ENCODE measurements at places on chromosomes 5 and 9.

GRCh38 chr5:169116961-169117461, 183.9 kb downstream of the SLIT3 start:
- DNase-seq = no peak
- no peaks in the 10 kb centered on the region for H3K4me1 ChIP-seq
- H3K27me3 ChIP-seq = no peaks in the 10 kb centered on the region
- no peak overlapping the region for H3K4me3 ChIP-seq
- no peaks in the 10 kb centered on the region for H3K36me3 ChIP-seq
- no peak overlapping the region for H3K27ac ChIP-seq

DNA sequence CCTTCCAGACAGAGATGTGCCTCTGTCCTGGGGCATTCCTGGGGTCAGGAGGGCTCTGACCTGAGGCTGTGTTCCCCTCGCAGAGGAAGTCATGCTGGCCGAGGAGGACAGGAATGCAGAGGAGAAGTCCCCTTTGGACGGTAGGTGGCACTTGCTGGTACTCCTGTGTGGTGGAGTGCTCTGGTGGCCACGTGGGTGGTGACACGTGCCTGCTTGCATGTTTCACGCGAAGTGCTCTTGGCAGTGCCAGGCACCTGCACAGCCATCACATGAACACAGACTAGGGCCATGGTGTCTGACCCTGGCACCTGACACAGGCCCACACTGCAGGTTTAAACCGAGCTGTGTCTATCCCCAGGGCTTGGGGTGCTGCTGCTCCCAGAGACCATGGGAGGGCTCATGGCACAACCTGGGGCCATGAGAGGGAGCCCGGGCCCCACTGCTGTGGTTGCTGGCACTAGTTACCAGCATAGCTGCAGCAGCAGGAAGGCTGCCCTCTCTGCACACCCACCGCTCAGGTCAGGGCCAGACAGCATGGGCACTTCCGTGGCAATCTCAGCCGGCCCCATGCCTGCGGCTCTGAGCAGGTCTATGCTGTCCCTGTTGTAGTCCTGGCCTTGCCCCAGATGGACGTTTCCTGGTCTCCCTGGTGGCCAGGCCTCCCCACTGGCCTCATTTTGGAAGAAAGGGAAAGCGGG, 79.3 kb downstream of the CACNA1B start:
- H3K4me3 ChIP-seq = no peak overlapping the region
- no peak for DNase-seq
- H3K4me1 ChIP-seq = no peaks in the 10 kb centered on the region
- peaks cover 34% of the 10 kb centered on the region for H3K27me3 ChIP-seq
- H3K27ac ChIP-seq = no peak overlapping the region

GRCh38 chr5:125005266-125005665, 258.8 kb upstream of the ZNF608 start:
- H3K27ac ChIP-seq = no peak overlapping the region
- DNase-seq = no peak
- H3K4me1 ChIP-seq = peaks cover 29% of the 10 kb centered on the region
- H3K4me3 ChIP-seq = peak overlapping the region; percentile 25

DNA sequence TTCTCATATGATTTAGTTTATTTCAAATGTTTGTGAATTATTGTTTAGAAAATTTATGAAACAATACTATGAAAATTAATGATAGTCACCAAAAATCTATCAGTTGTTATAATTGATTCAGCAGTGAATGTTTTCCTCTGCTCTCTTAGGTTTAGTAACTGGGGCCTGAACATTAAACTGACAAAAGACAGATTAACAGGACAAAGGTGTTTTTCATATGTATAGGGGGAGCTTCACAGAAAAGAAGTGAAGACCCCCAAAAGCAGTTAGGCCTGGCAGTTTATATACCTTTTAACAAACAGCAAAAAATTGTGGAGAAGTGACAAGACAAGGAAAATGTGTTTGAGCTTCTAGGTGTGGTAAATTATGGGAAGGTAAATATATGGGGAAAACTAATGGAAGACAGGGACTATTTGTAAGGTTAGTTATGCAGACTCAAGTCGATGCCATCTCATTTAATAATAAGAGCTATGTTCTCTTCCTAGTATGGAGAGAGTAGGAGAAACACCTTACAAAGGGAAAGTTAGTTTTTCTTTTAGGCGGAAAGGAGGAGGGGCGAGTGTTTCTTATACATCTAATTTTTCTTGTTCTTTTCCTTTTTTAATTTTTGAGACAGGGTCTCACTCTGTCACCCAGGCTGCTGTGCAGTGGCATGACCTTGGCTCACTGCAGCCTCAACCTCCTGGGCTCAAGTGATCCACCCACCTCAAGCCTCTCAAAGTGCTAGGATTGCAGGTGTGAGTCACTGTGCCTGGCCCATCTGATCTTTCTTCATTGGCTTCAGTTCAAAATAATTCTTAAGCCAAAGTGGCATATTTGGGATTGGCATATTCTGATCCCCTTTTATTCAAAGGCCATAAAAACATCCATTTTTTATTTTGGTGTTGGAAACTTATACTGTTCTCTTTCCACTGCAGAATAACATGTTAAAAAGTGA, 77.8 kb downstream of the C9orf153 start:
- no peak overlapping the region for H3K4me3 ChIP-seq
- H3K27me3 ChIP-seq = peaks cover 19% of the 10 kb centered on the region
- H3K36me3 ChIP-seq = no peaks in the 10 kb centered on the region
- no peak overlapping the region for H3K27ac ChIP-seq

GRCh38 chr5:128494516-128494915, 43.5 kb downstream of the FBN2 start:
- no peaks in the 10 kb centered on the region for H3K36me3 ChIP-seq
- H3K4me1 ChIP-seq = no peaks in the 10 kb centered on the region
- DNase-seq = no peak
- H3K27ac ChIP-seq = no peak overlapping the region
- no peaks in the 10 kb centered on the region for H3K27me3 ChIP-seq
- H3K4me3 ChIP-seq = no peak overlapping the region

DNA sequence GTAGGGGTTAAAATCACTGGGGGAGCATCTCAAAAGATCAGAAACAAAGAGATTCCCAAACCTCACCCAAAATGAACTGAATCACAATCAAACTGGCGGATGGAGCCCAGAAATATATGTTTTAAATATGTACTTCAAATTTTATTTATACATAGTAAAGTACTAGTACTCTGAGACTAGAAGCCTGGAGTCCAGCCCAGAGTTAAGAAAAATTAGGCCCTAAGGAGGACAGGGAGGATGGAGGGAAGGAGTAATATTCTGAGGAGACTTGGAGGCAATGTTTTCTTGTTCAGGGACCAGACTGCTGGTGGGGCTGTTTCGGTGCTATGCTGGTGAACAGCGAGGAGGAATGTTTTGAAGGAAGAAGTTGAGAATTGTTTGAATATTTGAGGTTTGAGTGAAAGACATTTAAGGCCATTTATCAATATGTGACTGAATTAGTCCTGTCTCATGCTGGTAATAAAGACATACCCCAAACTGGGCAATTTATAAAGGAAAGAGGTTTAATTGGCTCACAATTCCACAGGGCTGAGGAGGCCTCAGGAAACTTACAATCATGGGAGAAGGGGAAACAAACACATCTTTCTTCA, 552.4 kb upstream of the DAB2 start:
- H3K4me1 ChIP-seq = no peaks in the 10 kb centered on the region
- no peak overlapping the region for H3K27ac ChIP-seq
- no peak for DNase-seq
- no peaks in the 10 kb centered on the region for H3K36me3 ChIP-seq

- H3K27ac ChIP-seq = no peak overlapping the region
- H3K4me1 ChIP-seq = peaks cover 2% of the 10 kb centered on the region
Measured at GRCh38 chr9:116449949-116450348, 237.2 kb upstream of the TRIM32 start.

- no peak for DNase-seq
- H3K36me3 ChIP-seq = no peaks in the 10 kb centered on the region
- no peaks in the 10 kb centered on the region for H3K27me3 ChIP-seq
- H3K27ac ChIP-seq = no peak overlapping the region
Measured at GRCh38 chr5:143040622-143041021, 270.4 kb downstream of the ARHGAP26 start.

- H3K4me3 ChIP-seq = no peak overlapping the region
- peaks cover 4% of the 10 kb centered on the region for H3K27me3 ChIP-seq
- no peak for DNase-seq
Measured at GRCh38 chr9:100486479-100487176, 13.7 kb downstream of the TMEFF1 start.

GRCh38 chr9:68998385-68998784, 15.5 kb downstream of the PRKACG start:
- H3K27me3 ChIP-seq = no peaks in the 10 kb centered on the region
- no peak for DNase-seq
- peaks cover 19% of the 10 kb centered on the region for H3K4me1 ChIP-seq
- no peak overlapping the region for H3K4me3 ChIP-seq
- H3K27ac ChIP-seq = peak overlapping the region; percentile 16
- peaks cover 38% of the 10 kb centered on the region for H3K36me3 ChIP-seq

DNA sequence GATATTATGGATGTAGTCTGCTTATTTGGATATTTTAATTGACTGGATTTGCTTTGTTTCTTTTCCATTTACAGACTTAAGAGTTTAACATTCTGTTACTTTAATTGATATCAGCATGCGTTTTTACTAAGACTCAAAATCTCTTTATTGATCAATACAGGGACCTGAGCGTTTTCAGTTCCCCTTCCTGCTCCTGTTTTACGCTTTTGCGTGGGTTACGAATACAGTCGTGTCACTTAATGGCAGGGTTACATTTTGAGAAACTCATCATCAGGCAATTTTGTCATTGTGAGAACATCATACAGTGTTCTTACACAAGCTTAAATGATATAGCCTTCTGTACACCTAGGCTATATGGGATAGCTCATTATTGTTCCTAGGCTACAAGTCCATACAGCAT, 65.2 kb downstream of the PBX3 start:
- H3K27ac ChIP-seq = no peak overlapping the region
- no peaks in the 10 kb centered on the region for H3K27me3 ChIP-seq
- peaks cover 36% of the 10 kb centered on the region for H3K36me3 ChIP-seq
- H3K4me3 ChIP-seq = no peak overlapping the region

- H3K4me3 ChIP-seq = no peak overlapping the region
- no peaks in the 10 kb centered on the region for H3K36me3 ChIP-seq
- H3K27ac ChIP-seq = no peak overlapping the region
- no peaks in the 10 kb centered on the region for H3K27me3 ChIP-seq
- no peaks in the 10 kb centered on the region for H3K4me1 ChIP-seq
- no peak for DNase-seq
Measured at GRCh38 chr5:167658889-167659288, 632.6 kb upstream of the WWC1 start.

GRCh38 chr5:57468481-57469163, 14.0 kb downstream of the ACTBL2 start:
- DNase-seq = no peak
- H3K27me3 ChIP-seq = no peaks in the 10 kb centered on the region
- H3K4me1 ChIP-seq = peaks cover 5% of the 10 kb centered on the region

GRCh38 chr9:82209797-82210470, 221.4 kb downstream of the SPATA31D1 start:
- peaks cover 17% of the 10 kb centered on the region for H3K36me3 ChIP-seq
- DNase-seq = peak; percentile 7
- H3K4me3 ChIP-seq = no peak overlapping the region
- no peak overlapping the region for H3K27ac ChIP-seq
- peaks cover 41% of the 10 kb centered on the region for H3K4me1 ChIP-seq
- no peaks in the 10 kb centered on the region for H3K27me3 ChIP-seq

DNA sequence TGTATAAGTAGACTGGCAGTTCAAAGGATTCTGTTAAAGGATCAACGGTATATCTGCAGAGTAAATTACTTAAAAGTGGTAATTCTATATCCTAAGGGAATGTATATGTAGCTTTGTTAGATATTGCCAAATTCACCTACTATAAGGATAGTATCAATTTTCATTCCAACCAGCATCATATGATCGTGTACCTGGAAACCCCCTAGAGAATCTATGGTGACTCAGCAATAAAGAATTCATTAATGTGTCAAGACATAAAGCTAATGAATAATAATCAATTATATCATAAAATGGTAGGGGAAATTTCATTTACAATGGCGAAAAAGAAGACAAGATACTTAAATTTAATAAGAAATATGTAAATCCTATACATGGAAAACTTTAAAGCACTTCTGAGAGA, 234.1 kb upstream of the ACTBL2 start:
- no peak overlapping the region for H3K4me3 ChIP-seq
- no peaks in the 10 kb centered on the region for H3K36me3 ChIP-seq
- no peaks in the 10 kb centered on the region for H3K27me3 ChIP-seq

- H3K4me3 ChIP-seq = no peak overlapping the region
- H3K36me3 ChIP-seq = no peaks in the 10 kb centered on the region
- H3K4me1 ChIP-seq = no peaks in the 10 kb centered on the region
Measured at GRCh38 chr9:700365-701282, 140.9 kb upstream of the DMRT1 start.

DNA sequence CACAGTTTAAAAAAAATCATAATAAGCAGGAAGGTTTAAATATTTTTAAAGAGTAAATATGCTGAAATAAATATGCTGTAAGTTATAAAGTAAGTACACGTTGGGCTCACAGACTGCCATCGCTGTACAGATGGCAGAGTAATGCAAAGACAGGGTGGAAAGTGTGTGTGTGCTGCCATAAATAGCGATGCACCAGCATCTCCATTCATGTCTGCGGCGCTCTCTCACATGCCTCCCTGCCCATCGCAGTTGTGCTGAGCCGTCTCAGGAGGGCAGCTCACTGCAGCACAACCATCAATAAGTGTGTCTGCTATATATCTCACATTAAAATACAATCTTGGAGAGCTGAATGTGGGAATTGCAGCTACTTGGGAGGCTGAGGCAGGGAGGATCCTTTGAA, 14.3 kb downstream of the MOCS2 start:
- H3K36me3 ChIP-seq = peaks cover 24% of the 10 kb centered on the region
- no peak for DNase-seq
- H3K4me3 ChIP-seq = no peak overlapping the region
- no peaks in the 10 kb centered on the region for H3K4me1 ChIP-seq
- H3K27me3 ChIP-seq = no peaks in the 10 kb centered on the region

- H3K4me1 ChIP-seq = peaks cover under 1% of the 10 kb centered on the region
- no peaks in the 10 kb centered on the region for H3K27me3 ChIP-seq
- no peak overlapping the region for H3K27ac ChIP-seq
- DNase-seq = no peak
- H3K36me3 ChIP-seq = peaks cover 39% of the 10 kb centered on the region
- no peak overlapping the region for H3K4me3 ChIP-seq
Measured at GRCh38 chr9:128637656-128638055, 19.0 kb downstream of the DYNC2I2 start.

DNA sequence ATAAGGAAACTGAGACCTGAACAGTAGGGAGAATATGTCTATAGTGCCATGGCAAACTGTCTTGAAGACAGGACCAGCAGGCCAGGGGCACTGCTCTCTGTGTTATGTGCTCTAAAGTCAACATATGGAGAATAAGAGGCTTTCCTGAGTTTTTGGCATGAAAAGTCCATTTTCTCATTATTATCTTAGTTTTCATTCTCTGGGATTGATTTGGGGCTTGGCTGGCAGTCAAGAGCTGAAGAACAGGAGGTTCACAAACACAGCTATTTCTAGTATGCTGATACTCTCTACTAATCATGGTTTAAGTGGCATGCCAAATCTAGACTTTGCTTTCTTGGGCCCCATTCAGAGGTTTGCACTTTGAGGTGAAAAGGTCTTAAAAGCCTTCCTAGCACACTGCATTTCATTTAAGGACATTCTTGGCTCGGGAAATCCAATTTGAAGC, 404.4 kb downstream of the ZNF608 start:
- no peak overlapping the region for H3K27ac ChIP-seq
- no peak overlapping the region for H3K4me3 ChIP-seq
- DNase-seq = no peak
- H3K4me1 ChIP-seq = no peaks in the 10 kb centered on the region
- H3K36me3 ChIP-seq = no peaks in the 10 kb centered on the region

Data from stimulated activated naive B cell treated with anti-CD40 and anti-IgM and Interleukin-4, amounts not matched to agents 10 μg/mL and 1 μg/mL and 100 μg/mL, for 72 hours (primary cell).